ENCODE measurements at places on chromosomes 4 and X. TPM values are rescaled to one million over a fixed set of nuclear protein-coding genes. Genes with fewer than 3 reads are reported as not detected.

BEX1 gene
- polyA plus RNA-seq, result 263 TPM

DNA sequence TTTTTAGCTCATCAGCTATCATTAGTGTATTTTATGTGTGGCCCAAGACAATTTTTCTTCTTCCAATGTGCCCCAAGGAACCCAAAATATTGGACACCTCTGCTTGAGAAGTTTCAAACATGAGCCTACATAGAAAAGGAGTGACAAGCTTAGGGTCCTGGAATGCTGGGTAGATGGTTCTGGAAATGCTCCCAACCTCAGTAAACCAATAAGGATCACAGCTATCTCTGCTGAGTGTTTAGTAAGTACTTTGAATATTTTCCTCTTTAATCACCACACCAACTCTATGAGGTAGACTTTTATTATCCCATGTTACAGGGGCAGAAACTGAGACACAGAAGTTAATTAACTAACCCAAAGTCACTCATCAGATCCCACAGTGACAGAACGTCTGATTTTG, 164.9 kb upstream of the KLF3 start:
- no peaks in the 10 kb centered on the region for H3K36me3 ChIP-seq
- H3K4me1 ChIP-seq, result no peaks in the 10 kb centered on the region
- no peak overlapping the region for H3K4me3 ChIP-seq
- no peak for DNase-seq
- no peaks in the 10 kb centered on the region for H3K27me3 ChIP-seq
- H3K27ac ChIP-seq, result no peak overlapping the region

HTN3 gene
- polyA plus RNA-seq, result not detected

COL4A6 gene
- 0.14 TPM for polyA plus RNA-seq

DNA sequence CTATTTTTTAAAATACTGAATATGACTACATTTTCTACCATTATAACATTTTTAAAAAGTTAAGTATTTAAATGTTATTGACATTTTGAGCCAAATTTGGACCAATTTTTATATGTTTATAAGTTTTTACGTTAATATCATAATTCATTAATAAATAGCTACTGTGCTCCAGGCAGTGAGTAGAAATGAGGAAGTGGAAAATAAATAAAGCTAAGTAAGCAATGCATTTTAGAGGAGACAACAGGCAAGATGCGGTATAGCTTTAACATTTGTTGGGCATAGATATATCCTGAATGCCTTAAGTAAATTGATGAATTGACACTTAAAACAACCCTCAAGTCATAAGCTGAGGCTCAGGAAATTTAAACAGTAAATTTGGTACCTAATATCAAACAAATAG, 474.8 kb downstream of the PCDH10 start:
- no peaks in the 10 kb centered on the region for H3K4me1 ChIP-seq
- no peak for DNase-seq
- no peaks in the 10 kb centered on the region for H3K36me3 ChIP-seq
- no peak overlapping the region for H3K4me3 ChIP-seq
- H3K27ac ChIP-seq, result no peak overlapping the region

MAGEA2 gene
- not detected for polyA plus RNA-seq

GRCh38 chr4:118772081-118772766, 63.7 kb downstream of the SEC24D start:
- peak overlapping the region; percentile 42 for H3K27ac ChIP-seq
- no peaks in the 10 kb centered on the region for H3K36me3 ChIP-seq
- H3K4me1 ChIP-seq, result peaks cover 6% of the 10 kb centered on the region
- H3K27me3 ChIP-seq, result no peaks in the 10 kb centered on the region
- DNase-seq, result no peak
- H3K4me3 ChIP-seq, result no peak overlapping the region

TMPRSS11A gene
- not detected for polyA plus RNA-seq

DNA sequence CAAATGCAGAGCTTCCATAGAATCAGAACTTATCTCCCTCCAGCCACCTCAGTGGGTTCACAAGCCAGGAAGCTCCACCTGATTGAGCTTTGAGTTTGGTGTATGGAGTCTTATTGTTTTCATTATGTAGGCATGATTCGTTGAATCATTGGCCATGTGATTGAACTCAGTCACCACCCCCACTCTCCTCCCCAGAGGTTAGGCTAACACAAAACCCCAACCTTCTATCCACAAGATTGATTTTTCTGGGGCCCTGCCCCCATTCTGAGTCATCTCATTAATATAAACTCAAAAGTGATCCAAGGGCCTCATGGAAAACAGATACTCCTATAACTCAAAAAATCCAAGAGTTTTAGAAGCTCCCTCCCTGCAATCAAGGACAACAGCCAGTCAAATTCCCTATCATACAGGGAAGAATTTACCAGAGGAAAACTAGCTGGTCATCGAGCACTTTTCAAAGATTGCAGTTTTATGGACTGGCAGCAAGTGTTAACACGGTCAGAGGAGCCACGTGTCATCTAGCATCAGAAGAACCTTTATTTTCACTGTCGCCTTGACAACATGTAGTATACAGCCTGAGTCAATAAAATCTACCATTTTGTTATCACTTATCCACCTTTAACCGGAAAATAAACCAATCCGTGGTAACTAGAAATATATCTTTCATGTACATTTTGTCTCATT, 35.9 kb upstream of the GUCY1B1 start:
- H3K27ac ChIP-seq, result no peak overlapping the region
- H3K27me3 ChIP-seq, result no peaks in the 10 kb centered on the region
- DNase-seq, result no peak
- H3K4me3 ChIP-seq, result no peak overlapping the region
- no peaks in the 10 kb centered on the region for H3K4me1 ChIP-seq
- peaks cover 4% of the 10 kb centered on the region for H3K36me3 ChIP-seq

- H3K4me3 ChIP-seq, result no peak overlapping the region
- peaks cover 3% of the 10 kb centered on the region for H3K27me3 ChIP-seq
- no peak for DNase-seq
These were observed 37.0 kb upstream of the CT83 start for GRCh38 chrX:116499780-116500179.

ZDHHC15 gene
- 0.46 TPM for polyA plus RNA-seq

DNA sequence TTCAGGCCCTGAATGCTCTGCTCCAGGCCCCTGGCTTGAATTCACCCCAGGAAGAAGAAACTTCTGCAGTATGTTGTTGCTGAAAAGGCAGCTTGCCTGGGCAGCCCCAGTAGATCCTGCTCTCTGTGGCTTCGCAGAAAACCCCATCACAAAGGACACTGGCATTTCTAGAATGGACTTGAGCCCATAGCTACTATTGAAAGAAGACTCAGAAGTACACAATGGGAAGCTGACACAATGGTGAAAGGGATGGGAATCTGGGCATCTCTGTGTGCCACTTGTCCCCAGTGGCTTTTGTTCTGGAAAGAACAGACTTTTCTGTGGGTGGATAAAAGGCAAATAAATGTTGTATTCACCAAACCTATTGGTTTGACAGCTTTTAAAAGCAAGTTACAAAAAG, 67.4 kb upstream of the SCML1 start:
- H3K27ac ChIP-seq, result no peak overlapping the region
- no peaks in the 10 kb centered on the region for H3K27me3 ChIP-seq
- H3K4me1 ChIP-seq, result peaks cover 4% of the 10 kb centered on the region
- DNase-seq, result no peak
- no peaks in the 10 kb centered on the region for H3K36me3 ChIP-seq
- no peak overlapping the region for H3K4me3 ChIP-seq

RAB41 gene
- polyA plus RNA-seq, result not detected

DNA sequence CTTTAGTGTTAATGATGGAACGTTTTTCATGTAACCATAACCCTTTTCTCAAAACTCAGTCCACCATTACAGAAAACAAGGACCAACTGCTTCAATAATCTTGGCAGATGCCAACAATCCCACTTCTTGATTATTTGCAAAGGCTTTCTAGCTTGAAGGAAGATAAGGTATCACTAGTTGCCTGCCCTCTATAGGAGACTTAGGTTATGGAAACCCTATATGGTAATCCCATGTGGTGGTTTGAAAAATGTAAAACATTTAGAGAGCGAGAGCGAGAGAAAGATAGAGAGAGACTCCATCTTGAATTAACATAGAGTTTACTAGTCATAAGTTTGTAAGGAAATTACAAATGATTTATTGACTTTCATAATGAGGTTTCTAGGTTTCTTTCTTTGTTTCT, 1627.5 kb upstream of the TENM3 start:
- no peak for DNase-seq
- H3K27ac ChIP-seq, result no peak overlapping the region
- no peaks in the 10 kb centered on the region for H3K4me1 ChIP-seq
- H3K27me3 ChIP-seq, result no peaks in the 10 kb centered on the region
- no peaks in the 10 kb centered on the region for H3K36me3 ChIP-seq

DNA sequence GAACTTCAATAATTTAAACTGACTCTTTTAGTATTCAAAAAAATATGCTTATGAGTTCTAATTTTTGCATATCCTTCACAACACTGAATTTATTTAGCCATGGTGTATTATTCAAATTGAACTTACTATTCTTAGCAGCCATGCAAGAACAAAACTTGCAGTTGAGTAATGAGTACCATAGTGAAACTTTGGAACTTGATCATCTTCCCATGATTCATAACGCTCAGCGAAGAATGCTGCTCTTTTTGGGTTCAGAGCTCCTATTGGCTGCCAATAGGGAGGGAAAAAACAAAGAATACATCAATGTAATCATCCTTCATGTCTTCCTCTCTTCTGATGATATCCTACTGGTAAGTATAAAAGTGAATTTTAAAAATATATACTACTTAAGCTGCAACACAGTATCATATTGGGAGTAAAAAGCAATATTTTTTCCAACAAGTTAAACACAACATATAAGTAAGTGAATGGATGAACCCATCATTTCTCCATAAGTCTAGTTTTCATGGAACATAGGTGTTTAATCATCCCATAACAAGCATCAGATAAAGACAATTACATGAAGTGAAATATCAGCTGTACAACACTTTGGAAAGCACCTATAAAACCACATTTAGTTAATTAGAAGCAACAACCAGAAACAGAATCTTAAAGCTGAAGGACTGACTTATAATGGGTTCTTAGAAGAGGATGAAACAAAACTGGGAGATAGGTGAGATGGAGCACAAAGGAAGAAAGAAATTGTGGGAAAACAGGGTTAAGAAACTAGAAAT, 145.2 kb upstream of the MAB21L2 start:
- H3K4me3 ChIP-seq, result no peak overlapping the region
- H3K27ac ChIP-seq, result no peak overlapping the region
- H3K27me3 ChIP-seq, result no peaks in the 10 kb centered on the region
- H3K36me3 ChIP-seq, result no peaks in the 10 kb centered on the region
- H3K4me1 ChIP-seq, result no peaks in the 10 kb centered on the region

- no peak overlapping the region for H3K27ac ChIP-seq
- no peak overlapping the region for H3K4me3 ChIP-seq
- H3K4me1 ChIP-seq, result no peaks in the 10 kb centered on the region
- H3K36me3 ChIP-seq, result peaks cover 25% of the 10 kb centered on the region
- no peaks in the 10 kb centered on the region for H3K27me3 ChIP-seq
These were observed 10.3 kb downstream of the GNL3L start for GRCh38 chrX:54540289-54540688.
